ENCODE measurements at places on chromosomes 5 and 9. TPM values are rescaled to one million over a fixed set of nuclear protein-coding genes. Genes with fewer than 3 reads are reported as not detected.

The CNTFR gene
- not detected for total RNA-seq

The STK32A gene
- not detected for total RNA-seq

The CCL27 gene
- not detected for total RNA-seq

The LCN15 gene
- total RNA-seq, result 0.05 TPM

The TMOD1 gene
- 5.2 TPM for total RNA-seq

The ACTBL2 gene
- 0.17 TPM for total RNA-seq

The C5orf58 gene
- not detected for total RNA-seq

Data from dermis blood vessel endothelial cell (primary cell).